ENCODE measurements at places on chromosomes 6 and 20. TPM values are rescaled to one million over a fixed set of nuclear protein-coding genes. Genes with fewer than 3 reads are reported as not detected.

DNA sequence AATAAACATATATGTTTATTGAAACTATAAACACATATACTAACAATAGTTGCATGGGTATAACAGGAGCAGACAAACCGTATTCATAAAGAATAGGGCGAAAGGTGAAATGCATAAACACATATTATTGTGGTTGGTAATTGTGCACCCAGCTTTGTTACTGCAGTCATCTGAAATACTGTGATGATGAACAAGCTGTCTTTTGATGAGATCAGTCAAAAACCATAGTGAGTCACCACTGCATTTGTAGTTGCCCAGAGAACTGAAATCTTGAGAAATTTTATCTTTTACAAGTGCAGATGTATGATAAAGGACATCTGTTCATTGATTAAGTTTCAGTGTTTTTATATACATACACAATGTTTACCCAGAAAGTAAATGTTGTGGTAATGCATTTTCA is 133.7 kb downstream of the MYO6 start:
- no peak for DNase-seq

GRCh38 chr6:43579171-43579570 is 3.2 kb downstream of the POLH start:
- no peak for DNase-seq

GRCh38 chr6:45513213-45513618 is 135.5 kb upstream of the SUPT3H start:
- DNase-seq, result peak; percentile 58

- no peak for DNase-seq
Observed at GRCh38 chr6:122645256-122645655, 35.1 kb downstream of the PKIB start.

DNA sequence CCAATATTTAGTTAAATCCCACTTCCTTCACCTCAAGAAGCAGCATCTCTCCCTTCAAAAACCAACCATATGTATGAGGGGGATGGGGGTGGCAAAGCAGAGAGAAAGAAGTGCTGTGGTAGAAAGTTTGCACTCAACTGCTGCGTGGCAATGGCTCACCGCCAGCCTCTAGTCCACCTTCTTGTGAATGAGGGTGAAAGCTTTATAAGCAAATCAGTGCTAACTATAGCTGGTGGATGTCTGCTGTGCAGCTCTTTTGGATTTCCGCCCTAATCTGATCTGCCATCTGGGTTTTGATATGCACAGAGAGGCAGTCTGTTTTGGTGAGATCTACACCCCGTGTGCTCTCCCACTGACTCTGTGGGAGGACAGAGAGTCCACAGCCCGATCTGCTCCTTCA is 281.2 kb upstream of the SUPT3H start:
- no peak for DNase-seq

- DNase-seq, result peak; percentile 85
Observed at GRCh38 chr6:5997420-5997987, 9.2 kb downstream of the NRN1 start.

- DNase-seq, result no peak
Observed at GRCh38 chr20:16020971-16021370, 552.3 kb downstream of the KIF16B start.

GRCh38 chr20:38452880-38453624 is 17.9 kb upstream of the SNHG17 start:
- no peak for DNase-seq

DNA sequence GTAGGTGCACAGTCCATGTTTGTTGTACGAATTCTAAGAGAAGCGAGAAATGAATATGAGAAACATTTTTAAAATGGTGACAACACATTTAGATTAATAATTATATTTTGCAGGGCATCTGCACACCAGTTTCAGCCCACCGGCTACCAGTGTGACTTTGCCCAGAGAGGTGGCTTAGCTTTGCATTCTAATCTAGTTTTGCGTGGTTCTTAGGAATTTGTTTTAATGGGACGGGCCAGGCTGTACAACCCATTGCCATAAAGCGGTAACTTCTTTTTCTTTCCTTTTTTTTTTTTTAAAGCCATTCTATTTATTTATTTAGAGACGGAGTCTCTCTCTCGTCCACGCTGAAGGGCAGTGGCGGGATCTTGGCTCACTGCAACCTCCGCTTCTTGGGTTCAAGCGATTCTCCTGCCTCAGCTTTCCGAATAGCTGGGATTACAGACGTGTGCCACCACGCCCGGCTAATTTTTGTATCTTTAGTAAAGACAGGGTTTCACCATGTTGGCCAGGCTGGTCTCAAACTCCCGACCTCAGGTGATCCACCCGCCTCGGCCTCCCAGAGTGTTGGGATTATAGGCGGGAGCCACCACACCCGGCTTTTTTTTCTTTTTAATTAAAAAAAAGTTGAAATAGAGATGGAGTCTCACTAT is 829 bp downstream of the MANBAL start:
- DNase-seq, result no peak

BPIFA1 gene
- not detected for total RNA-seq

CCN6 gene
- total RNA-seq, result not detected

HSPA1L gene
- total RNA-seq, result 1.2 TPM

IL17A gene
- not detected for total RNA-seq

SLC26A8 gene
- 0.25 TPM for total RNA-seq

IMPG1 gene
- not detected for total RNA-seq

NEURL2 gene
- total RNA-seq, result 1.2 TPM

SLC17A3 gene
- not detected for total RNA-seq

EGFL8 gene
- 16.1 TPM for total RNA-seq

NEDD9 gene
- total RNA-seq, result 8.2 TPM

All from neural progenitor cell (in vitro differentiated cells).